Stimulated activated CD8-positive, alpha-beta memory T cell treated with anti-CD3 and anti-CD28 coated beads, Interleukin-15, amount 100 ng/mL, for 48 hours (primary cell): ENCODE measurements at places on chromosomes 6 and 20.
A peak's percentile ranks its signal among the peaks of the same experiment; 100 is the strongest.

GRCh38 chr20:46688151-46689081 is 828 bp downstream of the TP53RK start:
- no peak for DNase-seq

GRCh38 chr6:55659304-55659703 is 80.3 kb upstream of the HMGCLL1 start:
- DNase-seq, result no peak

- no peak for DNase-seq
Measured at GRCh38 chr6:22357724-22358189, 60.9 kb upstream of the PRL start.

GRCh38 chr20:50146732-50147662 is 6.5 kb downstream of the PEDS1 start:
- peak; percentile 61 for DNase-seq

GRCh38 chr6:53830366-53830765 is 35.6 kb downstream of the LRRC1 start:
- DNase-seq, result no peak

- DNase-seq, result no peak
Measured at GRCh38 chr6:8245726-8246125, 143.4 kb upstream of the EEF1E1 start.

DNA sequence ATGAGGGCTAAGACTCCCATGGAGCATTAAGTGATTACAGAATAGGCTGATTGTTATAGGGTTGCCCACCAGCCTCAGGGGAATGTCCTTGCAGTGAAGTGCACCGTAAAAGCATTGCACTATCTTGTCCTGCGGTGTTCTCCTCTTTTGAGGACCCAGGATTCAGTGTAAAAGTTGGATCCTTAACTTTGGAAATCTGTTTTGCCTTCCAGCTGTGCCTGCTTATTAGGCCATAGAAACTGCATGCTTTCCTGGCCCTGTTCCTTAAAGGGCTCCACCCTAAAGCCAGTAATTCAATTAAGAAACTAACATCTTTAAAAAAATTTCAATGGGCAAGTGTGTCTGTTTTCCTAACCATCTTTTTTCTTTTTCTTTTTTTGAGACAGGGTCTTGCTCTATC is 25.4 kb upstream of the NOTCH4 start:
- no peak for DNase-seq

DNA sequence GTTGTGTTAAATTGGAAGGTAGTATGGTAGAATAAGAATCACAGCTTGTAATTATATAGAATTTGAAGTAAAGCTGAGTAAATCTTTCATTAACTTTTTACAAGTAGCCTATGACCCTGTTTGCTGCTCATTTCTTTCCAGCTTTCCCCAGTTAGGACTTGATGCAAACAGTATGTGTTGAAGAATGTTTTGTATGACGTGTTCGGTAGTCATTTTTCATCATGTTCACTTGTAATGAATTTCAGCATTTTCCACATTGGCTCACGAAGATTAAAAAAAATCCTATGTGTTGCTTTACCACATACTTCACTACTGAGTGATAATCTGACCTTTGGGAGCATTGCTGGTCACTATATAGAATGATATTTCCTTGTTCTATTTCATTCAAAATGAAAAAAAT is 162.4 kb downstream of the CDKAL1 start:
- no peak for DNase-seq

GRCh38 chr6:16949716-16950115 is 152.1 kb upstream of the STMND1 start:
- DNase-seq, result no peak

DNA sequence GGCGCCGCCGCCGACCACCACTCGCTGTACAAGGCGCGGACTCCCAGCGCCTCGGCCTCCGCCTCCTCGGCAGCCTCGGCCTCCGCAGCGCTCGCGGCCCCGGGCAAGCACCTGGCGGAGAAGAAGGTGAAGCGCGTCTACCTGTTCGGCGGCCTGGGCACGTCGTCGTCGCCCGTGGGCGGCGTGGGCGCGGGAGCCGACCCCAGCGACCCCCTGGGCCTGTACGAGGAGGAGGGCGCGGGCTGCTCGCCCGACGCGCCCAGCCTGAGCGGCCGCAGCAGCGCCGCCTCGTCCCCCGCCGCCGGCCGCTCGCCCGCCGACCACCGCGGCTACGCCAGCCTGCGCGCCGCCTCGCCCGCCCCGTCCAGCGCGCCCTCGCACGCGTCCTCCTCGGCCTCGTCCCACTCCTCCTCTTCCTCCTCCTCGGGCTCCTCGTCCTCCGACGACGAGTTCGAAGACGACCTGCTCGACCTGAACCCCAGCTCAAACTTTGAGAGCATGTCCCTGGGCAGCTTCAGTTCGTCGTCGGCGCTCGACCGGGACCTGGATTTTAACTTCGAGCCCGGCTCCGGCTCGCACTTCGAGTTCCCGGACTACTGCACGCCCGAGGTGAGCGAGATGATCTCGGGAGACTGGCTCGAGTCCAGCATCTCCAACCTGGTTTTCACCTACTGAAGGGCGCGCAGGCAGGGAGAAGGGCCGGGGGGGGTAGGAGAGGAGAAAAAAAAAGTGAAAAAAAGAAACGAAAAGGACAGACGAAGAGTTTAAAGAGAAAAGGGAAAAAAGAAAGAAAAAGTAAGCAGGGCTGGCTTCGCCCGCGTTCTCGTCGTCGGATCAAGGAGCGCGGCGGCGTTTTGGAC is 2.0 kb downstream of the SOX4 start:
- DNase-seq, result no peak

GRCh38 chr6:89284963-89285735 is 29.9 kb downstream of the GABRR2 start:
- no peak for DNase-seq

GRCh38 chr20:610130-611046 is at the start of gene TCF15:
TCF15 (minus strand) TSS chr20:610309; CDS start chr20:610237, 72 bp downstream.
- no peak for DNase-seq

GRCh38 chr20:48668451-48668946 is 159.3 kb downstream of the PREX1 start:
- no peak for DNase-seq

- no peak for DNase-seq
Measured at GRCh38 chr6:134238960-134239795, 78.7 kb downstream of the SGK1 start.

GRCh38 chr6:139736325-139736906 is 362.0 kb upstream of the CITED2 start:
- no peak for DNase-seq

GRCh38 chr6:111147440-111147839 is 60.1 kb downstream of the SLC16A10 start:
- DNase-seq, result no peak

DNA sequence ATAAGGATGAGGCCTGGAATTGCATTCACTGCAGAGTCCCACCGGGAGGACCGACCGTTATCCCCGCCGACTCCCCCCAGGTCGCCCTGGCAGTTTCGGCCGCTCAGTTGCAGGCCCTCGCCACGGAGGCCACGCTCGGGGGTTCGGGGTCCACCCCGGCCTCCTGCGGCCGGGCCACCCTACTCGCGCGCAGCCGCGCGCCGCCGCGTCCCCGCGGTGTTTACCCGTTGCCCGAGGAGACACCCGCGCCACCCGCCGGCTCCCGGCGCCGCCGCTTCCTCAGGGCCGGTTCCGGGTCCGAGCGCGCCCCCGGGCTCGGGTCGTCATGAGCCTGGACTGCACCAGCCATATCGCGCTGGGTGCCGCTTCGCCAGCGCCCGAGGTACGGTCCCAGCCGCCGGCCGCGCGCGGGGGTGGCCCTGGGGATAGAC is at the start of gene CCDC170:
Gene CCDC170 (plus strand): TSS at position 214 of the 431 bp plus-strand sequence. CDS start 112 bp downstream, at position 326.
- peak; percentile 2 for DNase-seq

GRCh38 chr6:161341638-161342037 is 67.8 kb upstream of the AGPAT4 start:
- no peak for DNase-seq

DNA sequence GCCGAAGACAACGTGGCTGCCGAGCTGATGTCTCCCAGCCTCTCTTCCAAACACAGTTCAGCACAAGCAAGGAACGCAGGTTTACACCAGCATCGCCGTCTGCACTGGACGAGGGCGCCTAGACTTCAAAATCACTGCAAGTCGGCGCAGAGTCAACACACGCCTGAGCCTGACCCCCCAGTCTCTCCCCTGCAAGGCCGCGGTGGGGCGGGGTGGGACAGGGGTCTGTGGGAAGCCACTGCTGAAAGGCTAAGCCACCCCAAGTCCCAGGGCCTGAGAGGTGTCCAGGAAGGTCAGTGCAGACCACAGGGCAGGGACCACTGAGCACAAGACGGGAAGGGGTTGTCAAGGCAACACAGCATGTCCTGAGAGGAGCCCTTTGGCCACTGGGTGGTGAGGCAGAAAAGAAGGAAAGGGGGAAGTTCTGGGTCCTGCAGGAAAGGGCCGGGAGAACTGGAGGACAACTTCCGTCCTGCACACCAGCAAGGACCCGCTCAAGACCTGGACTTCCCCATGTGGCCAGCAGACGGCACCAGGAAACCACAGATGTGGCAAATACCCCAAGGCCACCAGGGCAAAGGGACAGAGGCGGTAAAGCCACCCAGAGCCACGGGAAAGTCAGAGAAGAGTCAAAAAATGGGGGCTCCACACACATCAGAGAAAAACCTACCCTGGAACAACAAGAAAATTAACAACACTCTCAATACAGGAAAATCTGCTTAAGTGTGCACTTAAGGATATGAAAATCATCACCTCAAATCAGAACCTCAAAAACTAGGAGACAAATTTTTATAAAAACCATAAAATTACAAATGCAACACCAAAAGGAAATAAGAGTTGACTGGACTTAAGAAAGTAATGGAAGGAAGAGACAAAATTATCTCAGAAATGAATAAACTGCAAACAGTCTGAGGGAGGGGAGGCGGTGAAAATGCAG is 84.8 kb downstream of the TAF4 start:
- no peak for DNase-seq

GRCh38 chr6:153401751-153402150 is 270.7 kb upstream of the RGS17 start:
- DNase-seq, result no peak

DNA sequence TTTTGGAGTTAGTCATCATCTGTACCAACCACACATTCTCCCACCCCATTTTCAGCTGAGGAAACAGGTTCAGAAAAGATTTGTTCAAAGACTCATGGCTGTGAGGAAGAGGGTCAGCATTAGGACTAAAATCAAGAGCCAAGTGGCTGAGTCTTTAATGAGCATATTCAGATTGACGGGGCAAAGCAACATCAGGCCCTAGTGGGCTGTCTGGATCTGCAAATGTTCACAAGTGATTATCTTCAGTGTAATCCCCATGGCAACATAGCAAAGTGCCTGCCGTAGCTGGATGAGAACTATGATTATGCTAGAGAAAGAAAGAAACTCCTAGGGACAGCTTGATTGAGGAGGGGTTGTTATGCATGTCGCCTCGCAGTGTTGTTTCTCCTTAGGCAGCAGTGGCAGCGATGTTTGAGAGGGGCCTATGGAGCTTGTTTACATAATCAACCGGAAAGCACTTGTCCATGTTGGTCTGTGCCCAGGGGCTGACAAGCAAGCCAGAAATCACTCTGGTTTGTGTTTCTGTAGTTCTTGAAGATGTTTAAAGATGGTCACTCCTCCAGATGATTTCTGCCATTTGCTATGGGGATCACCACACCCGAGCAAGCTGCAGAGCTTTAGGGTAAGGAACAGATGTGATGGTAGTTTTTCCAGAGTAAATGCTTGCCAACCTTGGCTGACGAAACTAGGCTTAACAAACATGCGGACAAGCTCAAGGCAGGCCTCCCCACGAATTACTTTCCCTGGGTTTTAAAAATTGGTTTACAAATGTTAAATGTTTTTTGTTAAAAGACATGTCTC is 124.3 kb upstream of the MLIP start:
- DNase-seq, result no peak

- no peak for DNase-seq
Measured at GRCh38 chr6:30491991-30492952, 3.0 kb downstream of the HLA-E start.

GRCh38 chr6:29941016-29941415 is 1.3 kb upstream of the HLA-A start:
- DNase-seq, result no peak

GRCh38 chr20:58897488-58897887 is 45.0 kb downstream of the GNAS start:
- no peak for DNase-seq

DNA sequence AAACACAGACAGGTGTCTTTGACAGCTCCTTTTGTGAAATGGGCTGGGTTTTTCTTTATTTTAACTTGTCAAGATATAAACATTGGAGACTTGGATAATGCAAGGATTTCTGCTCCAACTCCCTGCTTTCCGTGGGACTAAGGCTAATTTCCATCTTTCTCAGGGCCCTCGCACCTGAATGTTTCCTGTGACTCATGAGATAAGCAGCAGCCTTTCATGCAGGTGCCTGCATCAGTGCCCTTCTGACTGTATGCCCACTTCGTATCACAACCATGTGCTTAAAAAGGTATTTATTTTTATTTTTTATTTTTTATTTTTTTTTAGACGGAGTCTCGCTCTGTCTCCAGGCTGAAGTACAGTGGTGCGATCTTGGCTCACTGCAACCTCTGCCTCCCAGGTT is 736.1 kb downstream of the DOK5 start:
- no peak for DNase-seq

DNA sequence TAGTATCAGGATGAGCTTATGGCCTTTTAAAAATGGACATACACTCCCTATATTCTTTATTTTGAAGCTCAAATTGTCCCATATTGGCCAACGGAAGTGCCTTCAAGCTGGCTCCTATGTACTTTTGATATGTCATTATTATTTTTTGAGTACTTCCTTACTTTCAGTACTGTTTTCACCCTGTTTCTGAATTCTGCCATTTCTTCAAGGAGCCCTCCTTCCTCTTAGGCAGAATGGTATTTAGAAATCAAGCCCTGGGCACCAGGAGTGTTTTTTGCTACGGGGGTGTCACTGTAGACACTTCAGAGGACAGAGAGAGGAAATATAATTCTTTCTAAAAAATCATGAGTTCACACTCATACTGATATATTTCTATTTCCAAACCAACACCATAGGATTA is 5.5 kb upstream of the MYLK4 start:
- DNase-seq, result no peak

- no peak for DNase-seq
Measured at GRCh38 chr6:16596616-16597331, 164.5 kb downstream of the ATXN1 start.

GRCh38 chr6:113414511-113414910 is 442.6 kb upstream of the MARCKS start:
- DNase-seq, result no peak

DNA sequence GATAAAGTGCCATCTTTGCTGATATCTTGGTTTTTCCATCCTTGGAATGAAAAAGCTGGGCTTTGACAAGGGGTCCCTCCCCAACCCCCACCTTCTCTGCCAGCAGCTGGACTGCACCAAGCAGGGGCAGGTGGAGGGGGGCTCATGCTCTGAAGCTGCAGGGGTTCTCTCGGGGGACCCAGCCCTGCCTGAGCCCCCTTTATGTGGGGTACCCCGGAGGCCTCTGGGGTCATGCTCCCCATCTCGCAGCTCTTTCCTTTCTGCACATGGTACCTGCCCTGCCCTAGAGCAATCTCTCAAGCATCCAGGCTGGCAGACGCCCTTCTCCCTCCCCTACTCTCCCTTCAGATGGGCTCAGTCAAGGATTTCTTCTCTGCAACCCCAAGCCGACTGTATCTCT is 146.7 kb upstream of the PTPN1 start:
- DNase-seq, result no peak
